ENCODE measurements at places on chromosomes 12 and 14.

DNA sequence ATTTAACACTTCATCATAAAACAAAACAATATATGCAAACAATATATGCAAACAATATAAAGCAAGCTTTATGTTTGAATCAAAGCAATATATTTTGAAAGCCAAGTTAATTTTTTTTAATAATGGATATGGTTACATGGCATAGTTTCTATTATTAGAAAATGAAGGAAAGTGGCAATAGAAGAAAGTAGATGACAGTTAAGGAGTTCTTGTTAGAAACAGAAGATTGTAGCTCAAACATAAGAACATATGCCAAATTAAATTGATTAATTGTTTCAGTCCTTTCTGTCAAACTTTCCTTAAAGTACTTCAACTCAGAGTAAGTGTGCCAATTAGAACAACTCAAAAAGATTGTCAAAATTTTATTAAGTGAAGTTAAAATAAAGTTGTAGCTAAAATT is 1248.3 kb downstream of the SLC16A7 start:
- DNase-seq: no peak

DNA sequence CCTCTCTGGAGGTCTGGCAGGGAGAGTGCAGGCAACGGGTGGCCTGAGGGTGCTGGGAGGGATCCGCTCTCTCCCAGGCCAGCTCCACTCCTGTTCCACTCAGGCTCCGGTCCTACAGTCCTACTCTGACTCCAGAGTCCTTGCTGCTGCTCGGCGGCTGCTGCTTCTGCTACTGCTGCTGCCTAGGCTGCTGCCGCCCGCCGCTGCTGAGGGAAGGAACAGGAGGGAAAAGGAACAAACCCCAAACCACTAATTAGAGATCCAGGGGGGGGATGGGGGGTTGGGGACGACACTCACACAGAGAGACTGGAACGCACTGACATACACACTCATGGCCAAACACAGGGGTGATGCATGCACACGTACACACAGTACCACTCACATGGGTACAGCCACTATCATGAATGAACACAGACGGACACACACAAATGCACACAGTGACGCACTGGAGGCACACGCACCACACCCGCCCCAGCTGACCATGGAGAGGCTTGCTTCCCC is at the start of gene SP7:
SP7 (minus strand) TSS at position 174 of the 501 bp plus-strand sequence. CDS start 708 bp downstream, outside the sequence.
- no peak for DNase-seq

- DNase-seq: no peak
Measured at GRCh38 chr12:3533703-3534386, 42.8 kb downstream of the PRMT8 start.

DNA sequence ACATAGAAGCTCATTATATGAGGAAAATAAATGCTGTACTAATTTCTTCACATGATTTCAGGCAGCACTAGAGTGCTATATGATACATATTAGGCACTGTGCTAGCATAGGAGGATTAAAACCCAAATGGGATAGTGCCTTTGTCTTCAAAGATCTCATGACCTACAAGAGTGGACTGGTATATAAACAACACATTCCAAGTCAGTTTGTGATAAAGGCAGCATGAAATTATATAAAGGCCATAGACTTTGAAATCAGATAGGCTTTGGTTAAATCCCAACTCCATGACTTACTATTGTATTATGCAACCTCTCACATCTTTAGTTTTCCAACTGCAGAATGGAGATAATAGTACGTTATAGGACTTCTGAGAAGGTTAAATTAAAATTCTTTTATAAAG is 179.7 kb downstream of the RAD51B start:
- no peak for DNase-seq

- DNase-seq: no peak
Measured at GRCh38 chr14:37223947-37224474, 26.3 kb downstream of the MIPOL1 start.

GRCh38 chr12:78563826-78564225 is 300.7 kb upstream of the SYT1 start:
- no peak for DNase-seq

- no peak for DNase-seq
Measured at GRCh38 chr12:47721431-47721973, 3.8 kb downstream of the ENDOU start.

- DNase-seq: no peak
Measured at GRCh38 chr12:17192721-17193120, 586.8 kb upstream of the LMO3 start.

DNA sequence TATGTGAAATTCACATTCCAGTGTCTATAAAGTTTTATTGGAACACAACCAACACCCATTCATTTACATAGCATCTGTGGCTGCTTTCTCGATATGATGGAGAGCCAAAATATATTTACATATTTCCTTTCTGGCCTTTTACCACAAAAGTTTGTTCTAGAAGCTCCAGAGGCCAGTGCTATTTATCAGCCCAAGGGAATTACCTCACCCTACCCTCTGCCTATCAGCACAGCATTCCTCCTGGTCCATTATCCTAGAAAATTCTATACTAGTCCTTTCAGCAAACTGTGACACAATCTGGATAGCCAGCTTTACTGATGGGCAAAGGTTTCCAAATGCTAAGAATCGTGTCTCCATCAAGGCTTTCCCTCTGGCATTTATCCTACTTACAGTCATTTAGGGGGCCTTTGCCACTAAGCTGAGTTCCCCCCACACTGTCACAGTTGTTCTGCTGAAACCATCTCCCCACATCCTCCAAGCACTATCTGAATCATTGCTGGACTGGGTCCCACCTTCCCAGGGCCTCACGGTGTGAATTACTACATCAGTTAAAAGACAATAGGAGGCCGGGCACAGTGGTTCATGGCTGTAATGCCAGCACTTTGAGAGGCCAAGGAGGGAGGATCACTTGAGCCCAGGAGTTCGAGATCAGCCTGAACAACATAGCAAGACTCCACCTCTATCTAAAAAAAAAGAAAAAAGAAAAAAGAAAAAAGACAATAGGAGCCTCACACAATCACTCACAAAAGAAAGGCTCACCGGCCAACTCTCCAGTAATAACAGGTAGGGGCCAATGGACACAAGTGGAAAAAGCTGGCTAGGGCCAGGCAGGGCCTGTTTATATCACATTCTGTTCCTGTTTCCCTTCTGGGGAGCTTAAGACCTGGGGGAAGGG is 12.1 kb downstream of the SYNE3 start:
- DNase-seq: no peak

- no peak for DNase-seq
Measured at GRCh38 chr14:103110681-103111231, 12.5 kb upstream of the TNFAIP2 start.

DNA sequence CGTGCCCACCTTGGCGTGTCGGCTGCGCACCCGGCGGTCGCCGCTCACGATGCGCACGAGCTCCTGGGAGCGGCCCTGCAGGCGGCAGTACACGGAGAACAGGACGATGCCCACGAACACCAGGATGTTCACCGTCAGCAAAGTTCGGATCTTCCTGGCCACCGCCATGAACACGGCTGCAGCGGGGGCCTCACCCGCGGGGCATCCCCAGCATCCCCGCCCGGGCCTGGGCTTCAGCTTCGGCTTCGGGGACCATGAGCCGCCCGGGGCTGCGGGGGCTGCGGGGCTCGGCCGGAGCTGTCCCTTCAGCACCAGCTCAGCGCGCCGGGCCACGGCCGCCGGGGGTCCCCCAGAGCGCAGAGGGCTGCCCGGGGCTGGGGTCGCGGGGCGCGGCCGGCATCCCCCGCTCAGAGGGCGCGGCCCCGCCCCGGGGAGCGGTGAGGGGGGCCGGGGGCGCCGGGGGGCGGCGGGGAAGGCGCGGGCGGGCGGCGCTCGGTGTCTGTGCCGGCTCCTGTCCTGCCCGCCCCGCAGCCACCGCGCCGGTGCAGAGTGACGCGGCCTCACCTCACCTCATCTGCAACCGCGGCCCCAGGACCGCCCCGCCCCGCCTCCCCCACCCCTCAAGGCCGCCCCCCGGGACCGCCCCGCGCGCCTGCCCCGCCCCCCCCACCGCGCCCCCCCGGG is at the start of gene GALNT9:
GALNT9 (minus strand) TSS at position 554 of the 684 bp plus-strand sequence; CDS start at position 168, 386 bp downstream.
- DNase-seq: no peak

GRCh38 chr12:75834591-75834990 is 197.0 kb downstream of the PHLDA1 start:
- no peak for DNase-seq

DNA sequence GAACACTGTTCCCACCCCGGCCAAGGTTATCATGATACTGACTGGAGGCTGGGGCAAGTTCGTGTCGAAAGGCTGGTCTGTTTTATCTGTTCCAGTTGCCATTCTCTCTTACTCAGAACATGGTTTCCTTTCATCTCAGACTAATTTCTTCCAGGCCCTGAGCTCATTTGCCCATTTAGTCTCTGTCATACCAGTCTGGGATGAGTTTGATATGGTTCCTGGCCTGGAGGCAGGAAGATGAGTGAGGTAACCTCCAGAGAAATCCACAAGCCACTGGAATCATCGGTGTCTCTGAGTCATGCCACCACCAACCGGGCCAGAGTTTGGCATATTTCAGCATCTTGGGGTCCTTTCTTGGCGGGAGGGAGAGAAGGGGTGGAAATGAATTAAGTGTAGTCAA is 114.7 kb downstream of the NTF3 start:
- DNase-seq: no peak

GRCh38 chr12:15074351-15074750 is 101.5 kb downstream of the PDE6H start:
- DNase-seq: no peak

- no peak for DNase-seq
Measured at GRCh38 chr14:96965885-96966595, 168.9 kb downstream of the VRK1 start.

DNA sequence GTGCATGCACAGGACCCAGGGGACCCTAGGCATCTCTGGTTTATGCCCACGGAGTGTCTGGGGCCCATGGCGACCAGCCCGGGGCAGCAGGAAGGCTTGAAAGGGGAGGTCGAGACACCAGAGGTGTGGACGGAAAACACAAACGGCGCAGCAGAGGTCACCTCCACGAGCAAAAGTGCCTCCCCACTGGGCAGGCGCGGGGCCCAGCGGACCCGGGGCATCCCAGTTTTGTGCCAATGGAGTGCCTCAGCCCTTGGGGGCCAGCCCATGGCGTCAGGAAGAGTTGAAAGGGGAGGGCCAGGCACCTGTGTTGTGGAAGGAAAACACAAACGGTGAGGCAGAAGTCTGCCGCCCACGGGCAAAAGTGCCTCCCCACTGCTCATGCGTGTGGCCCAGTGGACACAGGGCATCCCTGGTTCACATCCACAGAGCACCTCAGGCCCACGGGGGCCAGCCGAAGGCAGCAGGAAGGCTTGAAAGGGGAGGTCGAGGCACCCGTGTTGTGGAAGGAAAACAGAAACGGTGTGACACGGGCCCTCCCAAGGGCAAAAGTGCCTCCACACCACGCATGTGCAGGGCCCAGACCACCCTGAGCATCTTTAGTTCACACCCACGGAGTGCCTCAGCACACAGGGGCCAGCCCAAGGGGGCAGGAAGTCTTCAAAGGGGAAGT is 378.8 kb downstream of the ALG10 start:
- DNase-seq: peak; percentile 8

DNA sequence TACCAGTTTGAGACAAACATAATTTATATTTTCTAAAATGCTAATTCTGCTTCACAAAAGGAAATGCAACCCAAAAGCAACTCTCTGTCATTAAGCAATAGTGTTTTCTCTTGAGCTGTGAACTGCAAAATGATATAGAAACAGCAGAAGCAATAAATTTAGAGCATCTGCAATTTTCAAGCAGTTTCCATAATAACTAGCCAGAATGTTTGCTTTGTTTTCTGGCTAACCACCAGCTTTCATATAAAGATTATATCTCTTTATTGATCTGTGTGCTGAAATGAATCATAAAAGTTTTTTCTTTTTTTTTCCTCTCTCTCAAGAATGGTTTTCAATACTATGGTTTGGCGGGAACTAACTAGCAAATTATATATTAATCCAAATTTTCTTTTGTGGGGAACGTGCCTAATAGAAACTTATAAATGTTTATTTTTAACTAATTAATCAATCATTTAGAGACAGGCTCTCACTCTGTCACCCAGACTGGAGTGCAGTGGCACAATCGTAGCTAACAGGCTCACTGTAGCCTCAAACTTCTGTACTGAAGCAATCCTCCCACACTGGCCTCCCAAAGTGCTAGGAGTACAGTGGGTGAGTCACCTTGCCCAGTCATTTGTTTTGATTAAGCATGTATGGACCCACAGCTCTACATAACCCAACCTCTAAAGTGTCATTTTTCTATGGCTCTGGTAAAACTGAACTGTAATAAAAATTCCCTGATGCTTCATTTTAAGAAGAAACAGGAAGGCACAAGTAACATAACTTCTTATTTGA is 830.1 kb upstream of the MGAT4C start:
- no peak for DNase-seq

GRCh38 chr12:88399811-88400210 is 180.5 kb downstream of the KITLG start:
- DNase-seq: no peak

DNA sequence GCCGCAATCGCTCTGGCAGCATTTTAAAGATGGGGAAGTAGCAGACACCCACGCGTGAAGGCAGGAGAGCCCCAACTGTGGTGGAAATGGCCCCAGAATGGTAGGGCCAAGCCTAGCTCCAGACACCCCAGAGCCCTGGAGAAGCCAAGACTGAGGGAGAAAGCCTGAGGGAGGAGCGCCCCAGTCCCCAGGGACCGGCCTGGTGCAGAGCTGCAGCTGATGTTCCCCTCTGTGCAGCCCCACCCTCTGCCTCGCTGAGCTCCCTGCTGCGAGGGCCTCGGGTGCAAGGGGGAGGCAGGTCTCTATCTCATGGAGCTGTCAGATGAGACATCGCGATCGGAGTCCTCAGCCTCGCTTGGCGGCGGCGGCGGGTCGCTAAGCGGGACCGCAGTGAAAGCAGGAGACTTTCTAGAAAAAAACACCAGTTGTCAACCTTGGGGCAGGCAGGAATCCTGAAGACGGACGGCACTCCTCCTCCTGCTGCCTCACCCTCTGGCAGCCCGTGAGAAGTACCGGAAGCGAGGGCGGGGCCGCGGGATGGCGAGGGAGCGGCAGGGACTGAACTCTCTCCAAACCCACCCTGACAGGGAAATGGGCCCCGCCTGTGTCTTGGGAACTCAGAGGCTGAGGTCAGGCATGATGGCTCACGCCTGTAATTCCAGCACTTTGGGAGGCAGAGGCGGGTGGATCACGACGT is 6.0 kb downstream of the GAPDH start:
- DNase-seq: peak; percentile 79

DNA sequence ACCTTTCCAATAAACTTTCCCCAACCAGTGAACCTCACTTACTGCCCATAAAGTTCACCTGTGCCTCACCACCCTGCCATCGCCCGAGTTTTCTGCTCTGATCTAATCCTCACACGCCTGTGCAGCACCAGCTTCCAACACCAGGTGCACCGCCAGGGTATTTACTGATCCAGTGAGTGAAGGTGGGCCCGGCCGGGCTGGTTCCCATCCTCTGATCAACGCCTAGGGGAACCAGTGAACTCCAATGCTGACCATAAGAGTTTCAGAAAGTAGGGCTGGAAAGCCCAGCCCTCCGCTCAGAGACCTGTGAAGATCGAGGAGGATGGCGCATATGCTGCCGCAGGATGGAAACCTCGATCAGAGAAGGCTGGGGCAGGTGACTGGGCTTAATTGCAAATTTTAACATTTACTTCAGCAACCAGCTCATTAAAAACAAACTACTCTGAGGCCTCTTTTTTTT is 685 bp upstream of the MYL6B start:
- DNase-seq: no peak

Measured in breast epithelium (tissue), 4 donors.